ENCODE measurements at places on chromosomes 7 and 10.
A peak's percentile ranks its signal among the peaks of the same experiment; 100 is the strongest.

GRCh38 chr7:94333810-94334209 lies 60.9 kb upstream of the COL1A2 start:
- DNase-seq = no peak

DNA sequence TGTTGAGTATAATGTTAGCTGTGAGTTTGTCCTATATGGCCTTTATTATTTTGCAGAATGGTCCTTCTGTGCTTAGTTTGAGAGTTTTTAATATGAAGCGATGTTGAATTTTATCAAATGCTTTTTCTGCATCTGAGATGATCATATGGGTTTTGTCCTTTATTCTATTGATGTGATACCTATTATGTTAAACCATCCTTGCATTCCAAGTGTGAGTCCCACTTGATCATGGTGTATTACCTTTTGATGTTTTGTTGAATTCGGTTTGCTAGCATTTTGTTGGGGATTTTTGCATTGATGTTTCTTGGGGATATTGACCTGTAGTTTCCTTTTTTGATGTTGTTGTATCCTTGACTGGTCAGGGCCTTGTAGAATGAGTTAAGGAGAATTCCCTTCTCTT lies 166.4 kb downstream of the MLLT10 start:
- no peak for DNase-seq

- no peak for DNase-seq
Observed at GRCh38 chr10:94353336-94353735, 9.4 kb downstream of the NOC3L start.

DNA sequence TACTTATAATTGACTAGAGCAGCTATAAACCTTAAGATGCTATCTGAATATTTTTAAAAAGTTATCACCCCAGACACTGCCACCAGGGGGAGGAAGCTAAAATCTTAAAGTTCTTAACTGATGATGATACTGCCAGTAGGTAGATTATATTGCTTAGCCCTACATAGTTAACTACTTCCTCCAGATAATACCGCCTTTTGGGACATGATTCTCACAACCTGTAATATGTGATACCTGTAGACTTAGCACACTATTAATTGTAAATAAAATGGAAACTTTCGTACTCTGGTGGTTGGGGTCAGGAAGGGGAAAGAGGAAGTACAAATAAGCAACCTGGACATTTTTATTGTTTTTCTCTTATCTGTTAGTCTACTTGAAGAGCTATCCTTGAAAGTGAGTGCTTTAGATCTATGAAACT lies 268.9 kb downstream of the ADK start:
- no peak for DNase-seq

- DNase-seq = no peak
Observed at GRCh38 chr10:120980279-120981255, 129.4 kb downstream of the WDR11 start.

GRCh38 chr7:142668495-142668894 lies 80.8 kb upstream of the PRSS1 start:
- peak; percentile 56 for DNase-seq

DNA sequence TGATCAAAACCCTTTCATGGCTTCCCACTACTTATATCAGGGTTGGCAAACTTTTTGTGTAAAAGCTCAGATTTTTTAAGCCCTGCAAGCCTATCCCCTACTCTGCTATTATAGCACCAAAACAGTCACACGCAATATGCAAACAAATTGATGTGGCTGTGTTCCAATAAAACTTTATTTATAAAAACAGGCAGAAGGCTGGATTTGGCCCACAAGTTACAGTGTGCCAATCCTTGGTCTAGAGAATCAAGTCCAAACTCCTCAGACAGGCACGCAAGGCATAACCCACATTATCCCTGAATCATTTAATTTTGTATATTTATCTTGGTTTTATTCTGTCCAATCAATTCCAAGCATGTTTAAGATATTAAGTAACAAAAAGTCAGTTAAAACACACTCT lies 71.9 kb downstream of the SGMS1 start:
- DNase-seq = no peak

GRCh38 chr7:40760987-40761386 lies 626.2 kb downstream of the SUGCT start:
- no peak for DNase-seq

DNA sequence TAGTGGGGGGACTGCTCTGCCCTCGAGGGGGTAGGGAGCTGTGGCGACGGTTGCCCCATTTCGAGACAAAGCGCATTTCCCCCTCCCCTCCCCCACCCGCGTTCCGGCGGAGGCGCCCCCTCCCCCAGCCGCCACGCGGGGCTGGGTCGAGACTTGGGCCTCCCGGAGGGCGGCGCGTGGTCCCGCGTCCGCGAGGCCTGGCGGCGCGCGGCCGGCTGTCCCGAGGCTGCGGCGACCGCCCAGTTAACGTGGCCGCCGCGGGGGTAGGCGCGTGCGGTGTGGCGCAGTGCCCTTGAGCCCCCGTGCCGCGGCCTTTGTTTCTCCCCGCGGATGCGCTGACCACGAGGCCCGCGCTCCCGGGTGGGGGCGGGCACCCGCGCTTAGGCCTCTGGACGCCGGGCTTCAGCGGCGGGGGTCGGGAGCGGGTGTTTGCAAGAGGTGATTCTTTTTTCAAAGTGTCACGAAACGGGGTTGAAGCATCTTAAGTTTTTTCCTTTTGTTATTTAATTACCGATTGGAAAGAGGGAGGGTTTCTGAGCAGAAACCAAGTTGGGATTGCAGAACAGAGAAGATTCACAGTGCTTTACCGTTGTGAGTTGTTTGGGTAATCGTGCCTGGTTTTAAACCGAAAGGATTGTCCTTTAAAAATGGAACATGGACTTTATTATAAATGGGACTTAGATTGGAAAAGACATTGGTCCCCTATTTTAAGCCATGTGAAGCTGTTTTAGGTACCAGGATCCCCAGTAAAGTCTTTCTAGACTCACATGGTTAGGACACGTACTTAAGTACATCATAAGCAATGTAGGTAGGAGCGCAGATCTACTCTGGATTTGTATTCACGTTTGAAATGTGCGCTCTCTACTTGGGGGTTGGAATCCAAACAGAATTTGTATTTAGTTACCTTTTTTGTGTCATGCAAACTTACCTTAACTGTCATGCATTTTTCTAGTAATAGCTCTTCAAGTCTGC lies 760 bp downstream of the CBX3 start:
- peak; percentile 72 for DNase-seq

- DNase-seq = no peak
Observed at GRCh38 chr10:123156078-123156477, 1.9 kb downstream of the BUB3 start.

DNA sequence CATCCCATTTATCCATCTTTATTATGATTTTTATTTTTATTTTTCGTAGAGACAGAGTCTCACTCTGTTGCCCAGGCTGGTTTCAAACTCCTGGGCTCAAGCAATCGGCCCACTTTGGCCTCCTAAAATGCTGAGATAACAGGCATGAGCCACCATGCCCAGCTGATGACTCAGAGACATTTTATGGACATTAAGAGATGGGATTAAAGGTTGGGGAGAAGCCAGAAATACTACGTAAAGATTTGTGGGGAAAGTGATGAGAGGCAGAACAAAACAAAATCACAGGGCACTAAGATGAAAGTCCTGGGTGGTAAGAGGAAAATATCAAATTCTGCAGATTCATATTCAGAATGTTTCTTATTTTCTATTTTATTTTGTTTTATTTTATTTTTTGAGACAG lies 7.6 kb downstream of the WNT8B start:
- no peak for DNase-seq

DNA sequence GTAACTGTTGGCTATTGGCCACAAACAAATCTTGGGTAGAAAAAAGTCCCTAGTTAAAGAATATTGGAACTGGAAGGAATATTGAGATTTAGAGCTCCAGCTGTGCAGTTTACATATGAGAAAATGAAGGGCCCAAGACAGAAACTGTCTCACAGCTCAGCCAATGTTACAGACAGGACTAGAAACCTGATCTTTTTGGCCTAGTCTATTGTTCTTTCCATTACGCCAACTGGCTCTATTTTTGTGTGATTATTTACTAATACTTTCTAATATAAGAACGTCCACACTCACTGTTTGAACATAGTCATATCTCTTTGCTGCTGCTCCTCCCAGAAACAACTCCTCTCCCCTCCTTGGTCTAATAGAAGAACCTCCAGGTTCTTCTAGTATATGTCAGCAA lies 1.2 kb downstream of the WEE2 start:
- no peak for DNase-seq

DNA sequence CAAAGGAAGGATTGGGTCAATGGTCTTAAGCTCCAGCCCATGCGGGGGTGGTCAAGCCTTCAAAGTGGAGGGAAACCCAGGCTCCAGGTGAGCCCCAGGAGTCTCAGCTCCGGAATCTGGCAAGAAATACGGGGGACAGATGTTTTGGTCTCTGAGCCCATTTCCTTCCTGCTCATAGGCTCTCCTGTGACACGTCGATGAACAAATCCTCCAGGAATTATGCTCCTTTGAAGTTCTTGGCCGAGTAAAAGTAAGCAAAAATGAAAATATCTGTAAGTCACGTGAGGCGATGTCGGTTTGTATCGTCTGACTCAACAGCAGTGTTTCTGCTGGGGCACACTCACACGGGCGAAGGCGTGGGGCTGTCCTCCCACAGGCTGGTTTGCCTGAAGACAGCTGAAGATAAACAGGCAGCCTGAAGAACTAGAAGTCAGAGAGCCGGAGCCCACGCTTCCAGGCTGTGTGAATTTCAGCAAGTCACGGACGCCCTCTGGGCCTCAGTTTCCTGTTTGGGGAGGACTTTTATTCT lies 52.6 kb upstream of the SMNDC1 start:
- DNase-seq = no peak

GRCh38 chr7:133859231-133859630 lies 267.9 kb upstream of the LRGUK start:
- no peak for DNase-seq

- peak; percentile 22 for DNase-seq
Observed at GRCh38 chr10:112307358-112308124, 24.3 kb downstream of the TECTB start.

DNA sequence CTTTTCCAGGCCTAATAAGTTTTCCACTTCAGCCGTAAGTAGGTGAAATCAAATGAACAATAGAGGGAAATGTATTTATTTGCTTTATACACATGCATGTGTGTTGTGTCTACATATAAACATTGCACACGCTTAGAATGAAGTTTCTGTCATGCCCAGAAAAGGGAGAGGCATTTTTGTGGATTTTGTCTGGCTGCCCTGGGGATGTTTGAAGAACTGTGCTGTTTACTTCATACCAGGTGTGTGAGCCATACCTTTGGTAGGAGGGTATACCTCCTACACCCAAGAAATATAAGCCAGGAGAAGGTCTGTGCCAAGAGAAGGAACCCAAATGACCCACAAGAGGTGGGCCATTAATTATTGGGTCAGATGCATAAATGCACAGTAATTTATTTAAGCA lies 12.8 kb downstream of the GATAD1 start:
- no peak for DNase-seq

- DNase-seq = peak; percentile 96
Observed at GRCh38 chr7:133477791-133478190, 224.9 kb downstream of the EXOC4 start.
